ENCODE measurements at places on chromosomes 2 and 18.

GRCh38 chr18:7601246-7601615 is 34.1 kb downstream of the PTPRM start:
- peak; percentile 49 for DNase-seq

DNA sequence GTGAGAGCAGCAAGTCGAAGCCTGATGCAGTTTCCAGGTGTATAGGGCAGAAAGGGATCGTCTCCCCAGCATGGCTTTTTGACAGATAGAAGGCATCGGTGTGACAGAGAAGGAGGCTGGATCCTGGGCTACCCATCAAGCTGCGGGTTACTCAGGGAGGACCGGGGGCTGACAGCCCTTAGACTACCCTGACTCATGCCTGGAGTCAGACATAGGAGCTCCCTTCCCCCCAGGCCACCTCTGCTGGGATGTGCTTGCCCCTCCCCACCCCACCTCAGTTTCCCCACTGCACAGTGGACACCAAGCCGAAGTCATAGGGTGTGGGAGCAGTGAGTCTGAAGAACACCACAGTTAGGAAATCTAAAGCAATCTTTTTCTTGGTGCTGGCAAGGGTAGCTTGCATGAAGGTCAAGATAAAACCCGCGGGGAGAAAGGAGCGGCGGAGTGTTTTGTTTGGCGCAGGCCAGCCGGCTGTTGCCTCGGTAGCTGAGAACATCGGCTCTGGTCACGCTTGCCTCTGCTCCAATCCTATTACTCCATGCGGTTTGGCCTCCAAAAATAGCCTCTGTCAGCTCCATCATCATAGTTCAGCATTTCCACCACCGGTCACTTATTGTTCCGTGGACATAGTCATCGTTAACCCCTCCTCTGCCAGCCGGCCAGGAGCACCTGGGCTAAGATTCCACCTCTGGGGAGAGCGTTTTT is 169.2 kb upstream of the GLI2 start:
- peak; percentile 72 for DNase-seq

DNA sequence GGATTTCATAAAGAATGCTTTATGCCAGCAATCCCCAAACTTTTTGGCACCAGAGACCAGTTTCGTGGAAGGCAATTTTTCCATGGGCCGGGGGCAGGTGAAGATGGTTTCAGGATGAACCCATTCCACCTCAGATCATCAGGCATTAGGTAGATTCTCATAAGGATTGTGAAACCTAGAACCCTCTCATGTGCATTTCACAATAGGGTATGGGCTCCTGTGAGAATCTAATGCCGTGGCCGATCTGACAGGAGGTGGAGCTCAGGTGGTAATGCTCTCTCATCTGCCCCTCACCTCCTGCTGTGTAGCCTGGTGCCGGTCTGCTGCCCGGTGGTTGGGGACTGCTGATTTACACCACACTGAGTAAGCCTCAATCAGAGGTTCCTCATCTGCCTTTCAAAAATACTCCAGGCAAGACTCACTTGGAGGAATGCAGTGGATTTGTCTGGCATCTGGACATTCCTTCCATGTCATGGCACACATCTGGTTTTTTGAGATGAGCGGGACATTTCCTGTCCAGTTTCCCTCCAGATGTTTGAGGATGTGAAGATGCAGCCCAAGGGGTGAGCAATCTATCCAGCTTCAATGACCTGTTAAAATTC is 185.8 kb downstream of the VAPA start:
- DNase-seq, result peak; percentile 66

DNA sequence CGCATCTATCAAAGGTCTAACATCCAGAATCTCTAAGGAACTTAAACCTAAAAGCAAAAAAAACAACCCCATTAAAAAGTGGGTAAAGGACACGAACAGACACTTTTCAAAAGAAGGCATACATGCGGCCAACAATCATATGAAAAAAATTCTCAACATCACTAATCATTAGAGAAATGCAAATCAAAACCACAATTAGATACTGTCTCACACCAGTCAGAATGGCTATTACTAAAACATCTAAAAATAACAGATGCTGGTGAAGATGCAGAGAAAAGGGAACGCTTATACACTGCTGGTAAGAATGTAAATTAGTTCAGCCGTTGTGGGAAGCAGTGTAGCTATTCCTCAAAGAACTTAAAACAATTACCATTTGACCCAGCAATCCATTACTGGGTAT is 38.0 kb downstream of the PPP3R1 start:
- no peak for DNase-seq

GRCh38 chr18:71398531-71398930 is 1109.7 kb downstream of the SOCS6 start:
- no peak for DNase-seq

- no peak for DNase-seq
Measured at GRCh38 chr18:33803636-33804035, 225.6 kb downstream of the ASXL3 start.

- DNase-seq, result peak; percentile 47
Measured at GRCh38 chr2:70143314-70144150, 47.3 kb downstream of the C2orf42 start.

DNA sequence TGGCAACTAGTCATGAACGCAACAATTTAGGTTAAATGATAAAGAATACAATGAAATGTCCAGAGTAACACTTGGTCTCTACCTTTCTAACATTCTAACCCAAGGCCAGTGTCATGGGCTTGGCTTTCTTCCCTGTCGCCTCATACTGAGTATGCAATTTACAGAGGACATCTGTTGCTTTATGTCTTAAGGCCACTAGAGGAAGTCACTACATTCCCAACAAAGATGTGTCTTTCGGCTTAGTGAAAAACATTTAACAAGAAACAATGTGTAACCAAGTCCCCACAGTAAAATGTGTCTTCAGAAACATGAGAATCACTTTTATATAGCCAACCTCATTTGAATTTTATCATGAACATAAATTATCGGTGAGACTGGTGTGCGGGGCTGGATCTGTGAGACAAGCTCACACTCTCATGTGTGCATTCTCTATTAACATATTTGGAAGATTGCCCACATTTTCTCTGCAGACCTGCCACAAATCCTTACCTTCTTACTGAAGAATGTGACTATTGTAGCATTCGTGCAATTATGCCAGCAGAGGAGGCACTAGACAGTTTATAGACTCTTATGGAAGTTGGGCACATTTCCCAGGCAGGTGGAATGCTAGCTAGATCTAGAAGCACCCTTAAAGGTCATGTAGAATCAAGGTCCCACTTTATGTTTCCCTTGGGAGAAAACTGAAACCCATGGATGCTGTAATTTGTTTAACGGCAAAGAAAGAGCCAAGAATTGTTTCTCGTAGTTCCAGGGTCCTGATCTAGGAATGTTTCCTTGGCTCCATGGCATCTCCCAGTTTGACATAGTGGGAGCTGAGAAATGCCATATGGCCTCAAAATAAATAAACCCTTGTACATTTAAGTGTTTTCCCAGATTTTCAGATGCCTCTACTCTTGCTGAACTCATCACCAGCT is 101.8 kb downstream of the CD226 start:
- no peak for DNase-seq

- no peak for DNase-seq
Measured at GRCh38 chr2:20423847-20424246, 23.0 kb upstream of the RHOB start.

GRCh38 chr18:36634573-36635216 is 194.1 kb downstream of the TPGS2 start:
- no peak for DNase-seq

- DNase-seq, result no peak
Measured at GRCh38 chr18:5150894-5151293, 46.2 kb downstream of the AKAIN1 start.

GRCh38 chr18:79523206-79523735 is 127.5 kb downstream of the NFATC1 start:
- DNase-seq, result no peak

DNA sequence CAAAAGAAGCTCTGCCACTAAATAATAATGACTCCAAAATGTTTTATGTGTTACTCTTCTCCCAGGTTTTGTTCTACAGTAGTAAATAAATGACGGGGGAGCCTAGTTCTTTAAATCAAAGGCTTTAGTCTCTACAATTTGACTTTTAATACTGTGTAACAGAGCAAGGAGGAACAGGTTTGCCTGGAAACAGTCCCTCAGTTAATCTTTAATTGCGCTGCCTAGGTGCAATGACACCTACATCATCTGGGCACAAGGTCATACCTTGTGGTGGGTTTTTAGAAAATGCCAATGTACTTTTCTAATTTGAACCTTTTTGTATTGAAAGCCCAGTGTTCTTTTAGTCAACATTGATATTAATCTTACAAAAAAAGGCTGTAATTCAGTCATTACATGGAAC is 287.3 kb upstream of the SETBP1 start:
- no peak for DNase-seq

DNA sequence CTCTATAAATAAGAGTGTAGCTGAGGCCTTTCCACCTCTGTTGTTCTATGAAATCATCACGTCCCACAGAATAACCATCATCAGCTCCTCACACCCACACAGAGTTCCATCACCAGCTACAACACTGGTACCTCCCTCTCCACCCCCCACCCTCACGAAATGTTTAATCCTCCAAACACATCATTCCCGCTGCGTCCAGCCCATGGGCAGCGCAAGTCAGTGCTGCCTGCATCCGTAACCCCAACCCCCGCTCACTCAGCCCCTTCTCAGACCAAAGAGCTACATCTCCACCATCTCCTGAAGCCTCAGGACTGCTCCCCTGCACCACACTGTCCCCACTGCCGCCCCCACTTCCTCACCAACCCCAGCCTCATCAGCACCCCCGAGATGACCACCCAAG is 19.4 kb downstream of the DNMT3A start:
- no peak for DNase-seq

DNA sequence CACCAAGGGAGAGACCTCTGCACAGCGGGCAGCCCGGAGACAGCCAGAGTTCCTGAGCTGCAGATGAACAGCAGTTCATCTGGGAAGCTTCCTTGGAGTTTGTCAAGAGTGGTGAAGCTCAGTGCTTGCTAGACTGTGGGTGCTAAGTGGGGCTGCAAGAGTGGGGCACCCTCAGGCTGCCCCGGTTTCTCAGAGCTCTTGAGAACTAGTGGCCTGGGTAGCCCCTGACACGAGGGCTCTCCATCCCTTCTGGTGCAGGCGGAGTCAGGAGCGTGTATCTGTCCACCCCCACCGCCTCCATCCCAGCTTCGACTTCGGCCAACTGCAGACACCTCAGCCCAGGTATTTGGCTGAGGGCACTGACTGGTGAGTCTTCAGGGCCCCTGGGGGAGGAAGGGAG is 222.0 kb downstream of the LOXHD1 start:
- no peak for DNase-seq

DNA sequence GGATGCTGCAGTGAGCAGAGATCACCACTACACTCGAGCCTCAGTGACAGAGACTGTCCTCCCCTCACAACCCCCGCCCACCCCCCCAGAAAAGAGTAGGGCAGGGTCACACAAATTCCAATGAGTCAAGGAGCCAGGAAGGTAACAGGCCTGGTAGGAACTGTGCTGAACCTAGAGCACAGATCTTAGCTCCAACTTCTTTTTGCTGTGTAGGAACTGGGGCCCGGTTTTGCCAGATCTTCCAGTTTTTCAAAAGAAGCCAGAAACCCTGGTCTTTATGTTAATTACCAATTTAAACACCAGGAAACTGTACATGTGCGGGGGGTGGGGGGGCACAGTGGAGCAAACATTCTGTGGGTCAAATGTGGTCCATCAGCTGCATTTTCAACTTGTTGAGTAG is 71.0 kb downstream of the PRPF40A start:
- no peak for DNase-seq
